ENCODE measurements at places on chromosomes 16 and 17. TPM values are rescaled to one million over a fixed set of nuclear protein-coding genes. Genes with fewer than 3 reads are reported as not detected.

DNA sequence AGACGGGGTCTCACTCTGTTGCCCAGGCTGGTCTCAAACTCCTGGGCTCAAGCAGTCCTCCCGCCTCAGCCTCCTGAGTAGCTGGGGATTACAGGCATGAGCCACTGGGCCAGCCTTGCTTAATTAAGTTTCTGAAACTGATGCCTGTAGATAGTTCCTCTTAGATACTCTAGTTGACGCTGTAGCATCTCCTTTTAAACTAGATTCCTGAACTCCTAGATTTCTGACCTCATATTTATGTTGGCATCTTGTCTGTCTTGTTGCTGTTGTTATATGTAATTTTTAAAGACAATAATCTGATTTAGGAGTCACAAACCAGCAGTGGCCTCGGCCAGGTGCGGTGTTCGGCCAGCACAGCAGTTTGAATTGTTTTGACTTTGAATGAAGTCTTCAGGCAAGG, 37.5 kb downstream of the DHRS7B start:
- no peak for DNase-seq

GRCh38 chr17:29378500-29378899, 11.7 kb upstream of the TAOK1 start:
- no peak for DNase-seq

DNA sequence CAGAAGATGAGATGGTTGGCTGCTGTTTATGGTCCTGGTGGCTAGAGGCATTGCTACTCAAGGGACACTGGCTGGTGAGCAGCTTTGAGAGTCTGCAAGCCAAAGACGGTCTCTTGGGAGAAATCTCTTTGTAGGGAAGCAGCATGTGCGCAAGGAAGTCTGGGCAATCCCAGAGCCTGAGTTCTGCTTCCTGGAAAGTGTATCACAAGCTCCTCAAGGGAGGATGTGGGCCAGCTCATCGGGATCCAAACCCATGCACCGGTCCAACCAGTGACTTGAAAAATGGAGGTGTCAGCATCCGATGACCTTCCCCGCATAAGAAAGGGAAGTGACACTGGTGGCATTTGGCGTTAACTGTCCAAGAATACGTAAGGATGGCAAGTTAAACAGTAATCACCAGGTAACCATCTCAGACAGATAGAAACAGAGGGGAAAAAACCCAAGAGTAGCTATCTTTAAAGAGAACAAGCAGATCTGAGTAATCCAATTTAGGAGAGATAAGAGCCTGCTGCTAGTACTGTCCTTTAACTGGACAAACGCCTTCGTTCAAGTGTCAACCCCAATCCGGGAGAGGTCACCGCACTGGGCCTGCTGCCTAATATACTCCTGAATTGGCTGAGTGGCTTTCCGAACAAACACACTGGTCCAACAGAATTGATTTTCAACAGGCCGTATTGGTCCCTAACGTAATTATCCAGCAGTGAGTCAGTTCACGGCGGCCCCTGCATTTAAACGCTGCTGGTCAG, 303.0 kb upstream of the ZFHX3 start:
- no peak for DNase-seq

DNA sequence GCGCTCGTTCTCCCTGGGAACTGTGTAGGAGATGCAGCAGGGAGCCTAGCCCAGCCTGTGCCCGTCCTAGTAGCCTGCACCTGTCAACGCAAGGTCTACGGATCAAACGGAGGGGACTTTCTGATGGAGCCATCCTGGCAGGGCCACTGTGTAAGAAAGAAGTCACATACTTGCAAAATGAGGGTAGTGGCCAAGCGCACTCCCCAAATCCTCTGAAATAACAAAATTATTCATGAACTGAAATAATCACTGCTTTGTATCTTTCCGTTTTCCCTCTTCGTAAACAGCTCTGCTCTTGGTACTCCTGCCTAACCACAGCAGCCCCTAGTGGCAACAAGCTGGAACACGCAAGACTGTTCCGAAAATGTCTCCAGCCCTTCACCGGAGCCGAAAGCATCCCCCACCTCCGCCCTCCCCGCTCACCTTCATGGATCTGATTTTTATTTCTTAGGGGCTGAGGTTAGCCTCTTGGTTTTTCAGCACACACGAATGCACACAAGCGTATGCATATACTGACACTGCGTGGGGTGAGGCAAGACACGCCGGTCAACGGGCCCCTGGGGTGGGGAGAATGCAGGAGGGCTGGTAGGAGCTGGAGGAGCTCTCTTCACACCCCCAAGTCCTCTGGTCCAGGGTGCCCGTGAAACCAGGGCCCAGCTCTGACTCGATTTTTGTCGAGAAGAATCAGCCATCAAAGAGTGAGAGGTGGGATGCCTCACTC, 100.8 kb downstream of the ABCC12 start:
- DNase-seq: peak; percentile 75

DNA sequence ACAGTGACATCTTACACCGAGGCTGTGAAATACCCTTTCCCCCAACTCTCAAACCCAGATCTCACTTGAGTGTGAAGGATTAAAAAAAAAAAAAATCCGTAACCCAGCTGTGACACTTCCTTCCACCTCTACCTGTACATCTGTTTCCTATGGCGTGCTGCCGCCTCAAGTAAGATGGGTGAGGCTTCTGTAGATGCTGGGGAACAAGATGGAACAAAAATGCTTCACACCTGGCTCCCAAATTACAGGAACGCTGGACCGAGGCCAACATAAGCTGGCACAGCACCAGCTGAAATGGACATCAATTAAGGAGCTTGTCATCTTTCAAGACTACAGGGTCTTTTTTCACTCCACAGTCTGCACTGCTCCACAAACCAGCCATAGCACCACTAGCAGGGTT, 95.9 kb downstream of the HIC1 start:
- no peak for DNase-seq

DNA sequence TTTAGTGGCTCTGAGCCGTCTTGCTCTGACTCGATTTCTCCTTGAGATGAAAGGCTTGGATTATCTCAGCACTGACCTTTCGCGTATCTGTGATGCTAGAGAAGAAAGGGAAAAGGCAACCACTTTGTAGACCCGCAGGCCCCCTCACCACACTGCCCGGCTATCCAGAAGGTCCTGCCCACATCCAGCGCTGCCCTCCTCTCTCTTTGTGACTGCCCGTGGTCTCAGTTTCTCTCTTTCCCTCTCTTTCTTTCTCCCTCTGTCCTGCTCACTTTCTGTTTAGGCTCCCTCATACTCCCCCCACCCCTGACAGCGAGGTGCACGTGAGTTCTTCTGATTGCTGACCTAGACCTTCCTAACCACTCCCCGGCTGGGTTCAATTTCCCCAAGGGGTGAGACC, 12.8 kb upstream of the TBX21 start:
- DNase-seq: no peak

GRCh38 chr17:66739553-66739952, 95.4 kb upstream of the CACNG5 start:
- DNase-seq: no peak

Gene NPIPB6
- total RNA-seq: not detected

DNA sequence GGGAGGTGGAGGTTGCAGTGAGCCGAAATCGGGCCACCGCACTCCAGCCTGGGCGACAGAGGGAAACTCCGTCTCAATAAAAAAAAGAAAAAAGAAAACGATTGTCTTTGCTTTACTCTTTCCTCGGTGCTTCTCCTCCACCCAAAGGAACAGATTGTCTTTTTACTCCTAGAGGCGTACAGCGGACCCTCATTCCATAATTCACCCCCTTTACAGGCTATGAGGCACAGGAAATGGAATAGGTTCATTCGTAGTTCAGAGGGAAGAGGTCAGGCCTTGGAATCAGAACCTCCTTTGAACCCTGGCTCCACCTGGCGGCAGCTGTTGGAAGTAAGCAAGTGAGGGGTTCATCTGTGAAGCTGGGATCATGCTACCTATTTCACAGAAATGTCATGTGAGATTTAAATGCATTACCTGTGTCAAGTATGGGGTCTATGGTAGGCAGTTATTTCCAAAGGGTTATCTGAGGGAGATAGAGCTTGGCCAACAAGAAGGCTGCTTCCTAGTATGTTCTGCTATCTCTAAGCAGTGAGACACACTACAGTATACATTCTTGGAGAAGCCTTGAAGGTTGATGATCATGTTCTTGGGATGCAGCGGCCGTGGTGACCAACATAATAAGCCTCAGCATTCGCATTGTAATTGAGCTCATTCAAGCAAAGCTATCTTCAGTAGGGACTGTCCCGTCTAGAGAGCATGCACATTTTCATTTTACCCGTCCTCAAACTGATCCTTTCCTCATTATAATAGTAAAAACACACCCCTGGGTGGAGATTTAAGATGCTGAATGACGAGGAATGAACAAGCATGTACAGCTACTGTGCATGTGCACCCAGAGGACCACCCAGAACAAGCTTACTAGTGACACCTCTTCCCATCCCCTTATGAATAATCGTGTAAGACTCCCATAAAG, 18.7 kb upstream of the ZNF689 start:
- DNase-seq: peak; percentile 85

GRCh38 chr17:75386430-75386829, 19.0 kb downstream of the GRB2 start:
- DNase-seq: peak; percentile 23
